ENCODE measurements at places on chromosomes 6 and 20.
A peak's percentile ranks its signal among the peaks of the same experiment; 100 is the strongest.

GRCh38 chr6:135310291-135310690 lies 129.2 kb downstream of the MYB start:
- no peak for DNase-seq

DNA sequence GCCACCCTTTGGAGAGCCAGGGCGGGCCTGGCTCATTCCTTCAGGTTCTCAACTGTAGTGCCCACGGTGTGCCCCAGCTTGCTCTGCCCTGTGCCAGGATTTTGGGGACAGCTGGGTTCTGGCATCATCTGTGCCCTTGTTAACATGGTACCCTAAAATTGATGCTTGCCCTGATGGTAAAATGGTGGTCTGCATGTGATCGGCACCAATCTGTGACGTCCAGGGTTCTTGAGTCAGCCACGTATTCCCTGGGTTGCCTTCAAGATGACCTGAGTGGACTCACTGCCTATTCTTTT lies 31.2 kb upstream of the APCDD1L start:
- DNase-seq = no peak

GRCh38 chr6:127191716-127192115 lies 73.2 kb downstream of the RSPO3 start:
- no peak for DNase-seq

DNA sequence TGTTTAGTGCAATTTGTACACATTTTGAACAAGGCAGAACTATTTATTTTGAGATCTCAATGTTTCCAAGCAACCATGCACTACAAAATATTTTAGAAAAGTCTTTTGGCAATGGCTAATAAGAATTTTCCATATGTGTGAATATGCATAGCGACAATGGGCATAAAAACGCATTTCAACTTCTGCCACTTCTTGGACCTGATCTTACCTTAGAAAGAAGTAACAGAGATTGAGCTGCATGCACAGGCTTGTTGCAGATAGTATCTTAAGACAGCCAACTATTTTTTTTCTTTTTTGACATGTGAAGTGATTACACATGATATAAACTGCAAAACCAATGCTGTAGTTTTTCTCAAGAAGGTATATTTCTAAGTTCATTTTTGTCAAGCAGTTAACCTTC lies 210.4 kb upstream of the PHACTR1 start:
- DNase-seq = no peak

- DNase-seq = no peak
Observed at GRCh38 chr6:39792540-39793450, 619 bp downstream of the DAAM2 start.

DNA sequence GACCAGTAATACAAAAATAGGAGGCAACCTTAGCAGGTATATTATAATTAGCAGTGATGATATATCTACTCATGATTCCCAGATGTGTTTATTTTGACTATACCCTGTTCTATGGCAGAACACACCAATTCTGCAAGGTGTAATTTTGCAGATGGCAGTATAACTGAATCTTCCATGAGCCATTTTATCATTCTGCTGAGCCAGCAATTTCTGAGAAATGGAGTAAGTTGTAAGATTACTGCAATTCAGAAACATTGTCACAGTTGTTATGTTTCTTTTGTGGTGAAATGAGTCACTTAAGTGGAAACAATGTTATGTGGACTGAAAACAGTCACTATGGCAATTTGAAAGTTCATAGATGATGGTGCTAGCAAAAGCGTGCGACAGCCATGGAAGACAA lies 63.7 kb upstream of the RIMS1 start:
- DNase-seq = no peak

- DNase-seq = no peak
Observed at GRCh38 chr20:18718129-18718528, 95.5 kb upstream of the SCP2D1 start.

- no peak for DNase-seq
Observed at GRCh38 chr20:6566821-6567220, 200.7 kb upstream of the BMP2 start.

GRCh38 chr20:16846006-16846405 lies 97.8 kb downstream of the OTOR start:
- no peak for DNase-seq

DNA sequence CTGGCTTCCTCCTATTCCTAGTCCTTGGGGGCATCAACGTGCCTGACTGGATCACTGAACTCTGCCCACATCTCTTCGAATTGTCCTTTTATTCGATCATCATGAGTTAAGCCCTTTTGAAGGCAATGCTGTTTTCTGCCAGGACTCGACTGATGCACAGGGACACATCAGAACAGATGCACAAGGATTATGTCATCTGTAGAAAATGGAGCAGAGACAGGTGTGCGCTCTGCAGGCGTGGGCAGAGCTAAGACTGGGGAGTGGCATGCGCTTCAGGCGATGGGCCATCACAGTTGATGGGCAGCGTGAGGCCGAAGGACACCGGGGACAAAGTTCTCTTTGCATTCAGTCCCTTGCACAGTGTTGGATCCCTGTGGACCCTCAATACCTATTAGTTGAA lies 13.1 kb downstream of the GABRR1 start:
- DNase-seq = no peak

DNA sequence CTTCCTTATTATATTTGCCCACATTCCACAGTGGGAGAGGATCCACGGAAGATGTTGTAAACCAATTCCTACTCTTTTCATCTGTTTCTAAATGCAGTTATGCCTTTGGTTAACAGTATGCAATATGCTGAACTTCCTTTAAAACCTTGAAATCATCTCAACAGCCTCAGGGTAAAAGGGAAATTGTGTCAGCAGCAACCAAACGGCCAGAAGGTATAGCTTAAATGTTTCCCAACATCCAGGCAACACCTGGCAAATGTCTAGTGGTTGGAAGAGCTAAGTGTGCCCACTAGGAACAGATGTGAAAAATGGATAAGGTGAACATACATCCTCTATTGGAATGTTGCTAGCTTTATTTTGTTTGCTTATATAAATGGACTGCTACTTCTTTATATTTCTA lies 164.8 kb downstream of the FAXC start:
- DNase-seq = no peak

- DNase-seq = no peak
Observed at GRCh38 chr6:27851440-27851839, 60.8 kb downstream of the OR2B2 start.

DNA sequence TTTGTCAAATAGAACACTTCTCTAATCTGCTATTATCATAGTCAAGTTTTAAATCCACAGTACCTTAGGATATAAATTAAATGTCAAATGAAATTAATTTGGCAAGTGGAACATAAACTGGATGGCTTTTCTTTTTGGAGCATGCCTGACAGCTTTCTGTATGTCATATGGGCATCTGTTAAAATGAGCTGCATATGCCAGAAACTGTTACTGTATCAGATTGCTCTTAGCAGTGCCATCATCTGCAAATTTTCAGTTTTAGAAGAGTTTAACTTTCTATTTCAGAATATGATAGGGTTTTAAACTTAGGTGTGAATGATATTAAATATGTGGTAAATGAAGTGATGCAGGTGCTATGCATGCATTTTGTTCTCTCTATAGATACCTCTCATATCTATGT lies 3.4 kb upstream of the EEF1E1 start:
- DNase-seq = no peak

- no peak for DNase-seq
Observed at GRCh38 chr6:42978487-42978838, 518 bp downstream of the PEX6 start.

GRCh38 chr6:84867521-84867920 lies 103.1 kb upstream of the TBX18 start:
- no peak for DNase-seq

- DNase-seq = no peak
Observed at GRCh38 chr6:129635396-129636130, 74.4 kb downstream of the ARHGAP18 start.

GRCh38 chr6:163745536-163746400 lies 331.2 kb downstream of the QKI start:
- DNase-seq = no peak

- DNase-seq = no peak
Observed at GRCh38 chr6:89727501-89727900, 89.0 kb upstream of the LYRM2 start.

- no peak for DNase-seq
Observed at GRCh38 chr20:61538943-61539265, 286.8 kb downstream of the CDH4 start.

DNA sequence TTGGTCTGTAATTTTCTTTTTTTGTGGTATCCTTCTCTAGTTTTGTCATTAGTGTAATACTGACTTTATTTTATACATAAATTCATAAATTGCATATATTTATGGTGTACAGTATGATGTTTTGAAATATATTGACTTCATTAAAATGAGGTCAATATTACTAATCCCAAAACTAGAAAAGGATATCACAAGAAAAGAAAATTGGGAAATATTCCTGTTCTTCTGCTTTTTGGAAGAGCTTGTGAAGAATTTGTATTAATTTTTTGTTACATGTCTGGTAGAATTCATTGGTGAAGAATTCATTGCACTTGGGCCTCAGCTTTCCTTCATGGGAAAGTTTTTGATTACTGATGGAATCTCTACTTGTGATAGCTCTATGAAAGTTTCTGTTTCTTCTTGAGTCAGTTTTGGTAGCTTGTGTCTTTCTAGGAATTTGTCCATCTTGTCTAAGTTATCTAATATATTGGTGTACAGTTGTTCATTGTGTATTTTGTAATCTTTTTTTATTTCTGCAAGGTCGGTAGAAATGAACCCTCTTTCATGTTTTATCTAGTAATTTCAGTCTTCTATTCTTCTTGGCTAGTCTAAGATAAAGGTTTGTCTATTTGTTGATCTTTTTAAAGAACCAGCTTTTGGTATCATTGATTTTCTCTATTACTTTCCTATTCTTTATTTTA lies 11.3 kb upstream of the ZNF451 start:
- DNase-seq = no peak

DNA sequence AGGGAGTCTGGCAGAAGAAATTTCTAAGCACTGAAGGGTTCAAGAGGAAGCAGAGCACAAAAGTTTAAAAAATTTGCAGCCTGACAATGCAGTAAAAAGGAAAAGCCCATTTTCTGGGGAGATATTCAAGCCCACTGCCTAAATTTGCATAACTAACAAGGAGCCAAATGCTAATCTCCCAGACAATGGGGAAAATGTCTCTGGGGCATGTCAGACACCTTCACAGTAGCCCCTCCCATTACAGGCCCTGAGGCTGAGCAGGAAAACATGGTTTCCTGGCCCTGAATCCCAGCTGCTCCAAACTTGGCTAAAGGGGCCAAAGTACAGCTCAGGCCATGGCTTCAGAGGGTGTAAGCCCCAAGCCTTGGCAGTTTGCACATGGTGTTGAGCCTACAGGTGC lies 908.5 kb upstream of the MANEA start:
- DNase-seq = no peak

DNA sequence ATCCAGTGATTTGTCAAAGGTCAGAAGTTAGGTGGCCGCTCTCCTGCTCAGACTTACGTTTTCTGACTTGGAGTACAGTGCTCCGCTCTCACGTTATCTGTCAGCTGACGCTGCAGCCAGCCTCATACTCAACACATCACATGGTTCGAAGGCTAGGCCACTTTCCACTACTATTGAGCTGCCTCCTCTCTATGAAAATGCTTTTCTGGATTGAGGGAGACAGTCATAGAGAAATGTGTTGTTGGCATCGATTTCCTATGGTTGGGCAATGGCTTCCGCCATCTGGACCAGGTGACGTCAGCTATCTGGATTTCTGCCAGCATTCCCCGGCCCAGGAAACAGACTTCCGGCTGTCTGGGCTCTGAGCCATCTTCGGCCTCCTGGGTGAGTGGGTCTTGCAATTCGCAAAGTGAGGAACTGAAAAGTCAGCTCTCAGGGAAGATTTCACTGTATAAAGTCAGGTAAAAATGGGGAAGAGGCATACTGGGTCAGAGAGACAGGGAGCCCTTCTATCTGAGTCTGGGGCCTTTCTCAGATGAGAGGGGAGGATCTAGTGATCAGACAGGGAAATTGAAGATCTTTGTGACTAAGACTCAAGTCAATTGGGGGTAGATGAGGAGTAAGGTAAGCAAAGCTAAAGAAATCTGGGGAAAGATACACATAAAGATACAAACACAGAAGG lies 37.5 kb upstream of the IER3 start:
- peak; percentile 13 for DNase-seq

GRCh38 chr6:37917566-37917965 lies 98.0 kb downstream of the ZFAND3 start:
- no peak for DNase-seq

DNA sequence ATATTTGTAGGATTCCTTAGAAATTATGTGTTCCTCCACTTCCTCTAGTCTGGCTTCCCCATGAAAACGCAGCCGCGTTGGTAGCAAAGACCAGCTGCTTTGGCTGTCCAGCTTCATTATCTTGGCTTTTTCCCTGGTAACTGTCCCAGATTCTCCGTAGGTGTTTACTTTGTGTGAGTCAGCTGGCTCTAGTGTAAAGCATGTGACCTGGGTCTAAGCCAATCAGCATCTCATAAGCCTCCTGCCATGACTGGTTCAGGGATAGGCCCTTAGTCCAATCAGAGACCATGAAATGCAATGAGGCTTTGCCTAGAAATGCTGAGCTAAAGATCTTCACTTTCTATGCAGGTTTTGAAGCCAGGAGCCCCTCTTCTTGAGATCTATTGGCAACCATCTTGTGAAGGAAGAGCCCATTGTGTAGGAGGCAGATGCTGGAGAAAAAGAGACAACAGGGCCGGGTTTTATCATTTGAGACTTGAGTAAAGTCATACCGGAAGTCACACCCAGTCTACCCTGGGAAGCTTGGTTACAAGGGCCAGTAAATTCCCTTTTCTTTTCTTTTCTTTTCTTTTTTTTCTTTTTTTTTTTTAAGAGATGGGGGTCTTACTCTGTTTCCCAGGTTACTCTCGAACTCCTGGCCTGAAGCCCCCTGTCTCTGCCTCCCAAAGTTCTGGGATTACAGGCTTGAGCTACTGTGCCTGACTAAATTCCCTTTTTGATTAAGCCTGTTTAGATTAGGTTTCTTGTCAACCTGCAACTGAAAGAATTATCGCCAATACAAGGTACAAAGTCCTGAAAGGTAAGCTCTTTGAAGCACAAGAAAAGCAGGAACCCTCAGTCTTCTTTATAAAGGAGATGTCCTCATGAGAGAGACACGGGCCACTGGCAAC lies 256.5 kb upstream of the RREB1 start:
- DNase-seq = no peak

GRCh38 chr6:52227495-52227894 lies 16.8 kb downstream of the IL17F start:
- no peak for DNase-seq

DNA sequence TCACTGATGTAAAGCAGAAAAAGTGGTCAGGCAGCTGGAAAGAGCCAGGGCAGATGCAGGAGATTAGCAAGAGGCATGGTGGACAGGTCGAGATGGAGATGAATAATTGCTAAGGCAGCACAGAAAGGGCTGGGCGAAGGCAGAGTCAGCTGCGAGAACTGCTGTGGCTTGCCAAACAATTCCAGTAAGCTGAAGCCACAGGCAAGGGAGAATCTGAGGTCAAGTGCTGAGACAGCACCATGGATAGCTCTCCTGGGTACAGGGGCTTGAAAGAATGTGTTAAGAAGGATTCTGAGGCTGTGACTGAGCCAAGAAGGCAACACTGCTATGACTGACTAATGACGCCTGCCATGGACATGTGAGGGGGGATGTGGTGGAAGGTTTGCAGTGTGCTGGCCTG lies 220.8 kb upstream of the FOXA2 start:
- no peak for DNase-seq

GRCh38 chr20:56778765-56779195 lies 149.7 kb downstream of the TFAP2C start:
- no peak for DNase-seq

All from naive thymus-derived CD8-positive, alpha-beta T cell (primary cell).